ENCODE measurements at places on chromosomes 3 and 15.
A peak's percentile ranks its signal among the peaks of the same experiment; 100 is the strongest.

GRCh38 chr3:132660811-132661070, 612 bp downstream of the UBA5 start:
- no peak for DNase-seq

DNA sequence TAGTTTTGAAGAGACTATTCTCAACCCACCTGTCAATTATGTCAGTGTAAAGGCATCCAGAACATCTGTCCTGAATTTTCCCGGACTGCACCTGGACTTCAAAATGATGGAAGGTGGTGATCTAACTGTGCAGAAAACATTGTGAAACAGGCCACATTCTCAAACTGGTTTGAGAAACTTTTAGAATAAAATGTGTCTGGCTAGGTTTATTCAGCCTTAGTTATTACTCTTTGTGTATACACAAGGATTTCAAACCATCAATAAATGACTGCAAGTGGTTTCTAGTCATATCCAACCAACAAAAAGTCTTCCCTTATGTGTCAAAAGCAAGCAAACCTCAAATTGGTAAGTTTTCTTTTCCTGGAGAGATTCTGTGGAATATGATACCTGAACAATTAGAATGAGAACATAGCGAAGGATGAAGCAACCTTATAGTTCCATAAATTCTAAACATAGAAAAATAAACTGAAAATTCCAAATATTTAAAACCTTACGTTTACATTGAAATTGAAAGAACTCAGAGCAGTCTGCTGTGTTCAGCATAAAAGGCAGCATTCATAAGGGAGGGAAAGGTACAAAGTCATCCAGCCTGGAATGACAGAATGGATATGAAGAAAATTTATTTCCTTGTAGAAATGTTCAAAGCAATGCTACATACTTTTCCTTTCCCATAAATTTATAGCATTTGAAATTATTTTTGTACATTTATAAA, 306.6 kb upstream of the TGFBR2 start:
- no peak for DNase-seq

DNA sequence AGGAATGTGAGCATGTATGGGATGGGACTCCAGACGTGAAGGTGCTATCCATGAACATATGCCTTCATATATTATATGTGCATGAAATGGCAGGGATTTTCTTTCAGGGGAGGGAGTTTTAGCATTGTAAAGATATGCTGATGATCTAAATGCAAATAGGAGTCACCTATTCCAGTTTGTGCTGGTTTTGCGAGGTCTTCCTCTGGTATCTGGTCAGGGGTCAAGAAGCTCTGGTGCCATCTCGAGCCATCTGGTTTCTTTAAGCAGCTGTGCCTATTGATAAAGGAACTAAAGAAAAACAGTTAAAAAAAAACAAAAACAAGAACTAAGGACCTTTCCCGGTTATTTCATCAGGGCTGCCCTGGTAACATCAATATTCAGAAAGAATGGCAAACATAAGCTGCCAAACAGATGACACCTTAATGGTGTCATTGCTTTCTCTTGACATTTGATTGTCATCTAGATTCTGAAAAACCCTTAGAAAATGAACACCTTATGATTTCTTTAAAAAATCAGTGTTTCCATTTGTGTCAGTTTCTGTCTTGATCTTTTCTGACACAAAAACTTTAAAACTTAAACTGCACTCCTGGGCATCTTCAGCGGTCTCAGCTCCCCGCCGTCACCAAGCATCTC, 22.7 kb downstream of the APH1B start:
- DNase-seq: no peak

GRCh38 chr3:170204023-170204472, 18.2 kb upstream of the PRKCI start:
- DNase-seq: no peak

DNA sequence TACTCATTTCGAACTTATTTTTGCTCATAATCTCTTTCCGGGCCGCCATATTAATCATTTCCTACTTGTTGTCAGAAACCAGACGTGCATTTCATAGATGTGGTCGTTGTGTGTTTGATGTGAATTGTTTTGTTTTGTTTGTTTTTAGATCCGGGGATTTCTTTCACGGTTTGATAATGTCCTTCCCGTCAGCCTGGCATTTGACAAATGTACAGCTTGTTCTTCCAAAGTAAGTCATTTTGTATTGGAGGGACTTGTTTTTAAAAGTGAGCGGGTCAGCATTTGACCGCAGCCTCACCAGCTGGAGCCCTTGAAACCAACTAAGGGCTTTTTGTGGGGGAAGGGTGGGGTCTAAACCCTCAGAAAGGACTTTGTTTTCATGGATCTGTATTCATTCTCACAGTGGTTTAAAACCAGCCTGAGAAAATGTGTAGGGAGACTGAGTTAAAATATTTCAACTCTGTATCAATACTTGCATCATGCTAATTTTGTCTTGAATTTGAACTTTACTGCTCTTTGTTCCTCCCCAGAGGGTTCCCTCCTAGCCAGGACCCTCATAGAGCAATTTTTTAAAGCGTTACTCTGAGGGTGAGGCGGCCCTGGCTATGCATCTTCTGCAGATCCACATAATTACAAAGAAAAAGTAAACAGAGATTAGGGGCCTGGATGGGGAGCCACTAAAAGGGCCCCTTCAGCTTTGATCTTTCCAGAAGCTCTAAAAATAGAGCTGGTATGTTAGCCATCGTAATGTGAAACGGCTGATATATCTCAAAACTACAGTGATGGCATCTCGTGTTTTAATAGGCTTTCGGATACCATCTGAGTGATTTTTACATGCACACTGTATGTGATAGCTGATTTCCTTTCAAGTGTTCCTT, 107.9 kb downstream of the ATG7 start:
- DNase-seq: no peak

- no peak for DNase-seq
Observed at GRCh38 chr15:31387092-31387478, 60.5 kb downstream of the KLF13 start.

DNA sequence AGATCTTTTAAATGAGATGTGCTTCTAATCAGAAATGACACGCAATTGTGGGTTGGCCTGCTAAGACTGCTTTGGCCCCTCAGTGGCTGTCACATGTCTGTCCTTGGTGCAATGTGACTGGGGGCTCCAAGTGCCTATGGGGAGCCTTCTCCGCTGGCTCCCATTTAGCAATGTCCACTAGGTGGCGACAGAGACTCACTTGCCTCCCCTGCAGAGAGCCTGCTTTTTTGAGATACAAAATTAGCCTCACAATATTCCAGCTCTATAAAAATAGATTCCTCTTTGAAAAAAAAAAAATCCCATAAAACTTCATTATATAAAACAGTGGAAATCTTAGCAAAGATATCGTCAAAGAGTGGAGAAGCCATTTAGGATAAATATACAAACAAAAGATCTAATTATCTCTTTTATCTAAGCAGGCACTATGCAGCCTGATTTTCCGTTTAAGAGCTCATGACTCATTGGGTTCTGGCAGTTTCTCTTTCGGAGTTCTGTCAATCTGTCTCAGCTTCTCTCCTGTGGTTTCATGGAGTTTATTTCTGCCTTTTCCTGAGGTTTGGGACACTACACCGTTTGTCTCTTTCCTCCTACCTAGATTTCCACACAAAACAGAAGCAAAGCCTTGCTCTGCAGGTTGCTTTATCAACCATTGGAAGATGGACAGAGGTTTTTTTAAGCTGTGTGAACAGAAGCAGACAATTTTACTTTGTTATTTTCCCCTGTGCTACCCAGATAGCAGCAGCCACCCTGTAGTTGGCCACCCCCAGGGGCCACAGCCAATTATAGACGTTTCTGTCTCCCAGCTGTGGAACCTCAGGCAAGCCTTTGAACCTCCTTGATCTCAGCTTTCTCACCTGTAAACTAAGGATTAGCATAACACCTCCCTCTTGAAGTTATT, 68.4 kb upstream of the TNFAIP8L3 start:
- DNase-seq: peak; percentile 9

DNA sequence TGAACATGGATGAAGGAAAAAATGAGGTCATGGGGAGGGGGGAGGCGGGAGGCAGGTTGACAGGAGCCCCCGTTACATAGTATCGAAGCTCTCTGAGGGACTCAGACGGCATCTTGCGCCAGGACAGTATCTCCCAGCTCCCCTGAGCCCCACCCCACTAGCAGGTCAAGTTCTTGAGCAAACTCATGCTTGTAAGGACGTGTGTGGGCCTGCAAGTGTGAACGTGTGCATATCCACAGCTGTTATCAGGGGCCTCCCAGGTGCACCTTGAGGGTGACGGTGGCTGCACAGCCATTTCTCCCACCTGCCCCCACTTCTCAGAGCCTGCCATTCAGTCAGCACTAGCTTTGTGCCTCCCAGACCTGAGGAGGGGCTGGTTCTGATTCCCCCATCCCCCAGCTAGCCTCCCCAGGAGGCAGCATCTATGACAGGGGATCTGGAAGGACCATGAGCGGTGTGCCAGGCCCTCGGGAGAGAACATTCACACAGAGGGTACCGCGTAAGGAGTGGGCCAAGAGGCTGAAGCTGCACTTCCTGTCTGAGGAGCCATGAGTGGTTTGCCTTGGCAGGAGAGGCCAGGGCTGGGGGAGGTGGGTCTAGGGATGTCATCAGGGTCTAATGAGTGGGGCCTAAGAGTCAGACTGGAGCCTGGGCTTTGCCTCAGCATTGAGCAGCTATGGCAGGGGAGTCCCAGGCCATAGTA, 2.9 kb downstream of the SEMA3F start:
- DNase-seq: no peak

GRCh38 chr3:104526901-104527401, 839.8 kb upstream of the ALCAM start:
- DNase-seq: no peak

DNA sequence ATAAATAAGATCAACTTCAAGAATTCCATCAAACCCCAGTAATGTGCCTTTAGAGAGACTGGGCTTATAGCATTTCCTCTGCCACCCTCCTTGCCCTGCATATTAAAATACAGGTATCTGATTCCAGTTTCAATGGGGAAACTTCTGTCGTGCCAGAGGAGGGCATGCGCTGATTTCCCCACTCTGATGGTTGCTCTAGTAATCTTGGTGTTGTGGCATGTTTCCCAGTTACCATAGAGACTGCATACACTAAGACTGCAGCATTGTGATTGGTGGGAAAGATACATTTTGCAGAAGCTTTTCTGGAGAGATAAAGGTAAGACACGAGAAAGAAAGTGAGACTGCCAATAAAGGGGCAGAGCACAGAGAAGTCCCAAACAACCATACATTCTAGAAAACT, 225.6 kb downstream of the TIGIT start:
- no peak for DNase-seq

DNA sequence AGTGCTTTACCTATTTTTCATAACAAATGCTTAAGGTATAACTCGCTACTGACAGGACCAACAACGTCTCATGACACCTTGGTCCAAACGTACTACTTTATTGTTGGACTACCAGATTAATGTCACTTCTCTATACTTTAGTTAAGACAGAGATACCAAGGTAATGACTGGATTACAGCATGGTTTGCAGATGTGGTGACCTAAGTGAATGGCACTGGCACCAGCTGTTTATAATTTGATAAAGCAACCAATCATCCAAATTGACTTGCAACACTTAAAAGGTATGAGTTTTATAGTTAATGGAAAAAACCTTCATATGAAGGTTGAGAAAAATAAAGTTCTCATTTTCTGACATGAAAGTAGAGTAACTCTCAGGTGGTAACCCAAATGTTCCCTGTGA, 209.0 kb downstream of the NEK10 start:
- DNase-seq: no peak

GRCh38 chr3:107627962-107628542, 105.3 kb downstream of the BBX start:
- no peak for DNase-seq

GRCh38 chr15:99148851-99149276, 44.0 kb downstream of the SYNM start:
- no peak for DNase-seq

- no peak for DNase-seq
Observed at GRCh38 chr3:16316396-16316795, 51.4 kb downstream of the OXNAD1 start.

- no peak for DNase-seq
Observed at GRCh38 chr3:128326051-128326823, 140.5 kb downstream of the DNAJB8 start.

DNA sequence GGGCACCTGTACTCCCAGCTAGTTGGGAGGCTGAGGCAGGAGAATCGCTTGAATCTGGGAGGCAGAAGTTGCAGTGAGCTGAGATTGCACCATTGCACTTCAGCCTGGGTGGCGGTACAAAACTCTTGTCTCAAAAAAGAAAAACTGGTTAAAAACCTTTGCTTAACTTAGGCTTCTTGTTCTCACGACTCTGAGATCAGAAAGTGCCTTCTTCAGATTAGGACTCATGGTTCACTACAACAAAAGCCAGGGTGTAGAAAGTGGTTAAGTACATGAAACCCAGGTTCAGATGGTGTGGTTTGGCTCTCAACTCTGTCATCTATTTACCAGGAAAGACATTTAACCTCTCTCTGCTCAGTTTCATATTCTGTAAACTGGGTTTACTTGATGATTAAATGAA, 168.4 kb downstream of the TUSC7 start:
- DNase-seq: no peak

DNA sequence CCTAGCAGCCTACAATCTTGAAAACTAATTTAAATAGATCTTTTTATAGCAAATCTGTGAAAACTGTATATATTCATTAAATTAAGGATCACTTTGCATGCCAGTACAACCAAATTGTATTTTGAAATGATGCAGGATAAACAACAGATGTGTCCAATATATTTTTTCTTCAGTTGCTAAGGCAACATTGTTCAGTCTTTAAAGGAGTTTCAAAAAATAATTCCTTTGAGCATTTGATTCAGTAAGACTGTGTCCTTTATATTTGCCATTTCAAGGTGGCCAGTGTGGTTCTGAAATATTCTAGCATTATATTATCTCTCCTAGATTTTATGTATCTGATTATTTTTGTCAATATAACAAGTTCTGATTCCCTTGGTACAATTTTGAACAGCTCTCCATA, 254.7 kb downstream of the PLOD2 start:
- no peak for DNase-seq

- DNase-seq: no peak
Observed at GRCh38 chr3:29099775-29100174, 181.1 kb upstream of the RBMS3 start.

GRCh38 chr3:44323341-44323955, 15.1 kb upstream of the TCAIM start:
- peak; percentile 30 for DNase-seq

- no peak for DNase-seq
Observed at GRCh38 chr3:187251599-187251998, 39.9 kb downstream of the MASP1 start.

DNA sequence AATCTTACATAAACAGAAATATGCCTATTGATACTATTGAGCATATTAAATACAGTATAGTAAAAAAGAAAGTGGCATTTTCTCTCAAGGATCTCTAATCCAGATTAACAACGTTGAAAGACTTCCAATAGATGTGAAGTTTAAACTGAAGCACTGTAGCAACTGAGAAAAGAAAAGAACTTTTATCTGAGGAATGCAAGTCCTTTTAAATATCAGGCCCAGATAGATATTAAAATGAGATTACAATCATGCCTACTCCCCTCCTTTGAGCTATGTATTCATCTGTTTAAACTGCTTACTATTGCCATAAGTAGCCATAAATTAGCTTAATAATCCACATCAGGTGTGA, 102.3 kb downstream of the TFDP2 start:
- DNase-seq: no peak

- DNase-seq: no peak
Observed at GRCh38 chr3:37899101-37899707, 37.5 kb downstream of the CTDSPL start.

GRCh38 chr15:80743189-80743833, 35.9 kb upstream of the CEMIP start:
- DNase-seq: no peak

- DNase-seq: no peak
Observed at GRCh38 chr3:110779581-110779980, 292.0 kb upstream of the NECTIN3 start.
